GOT3 (cell line): ENCODE measurements at places on chromosomes 7 and 10.

DNA sequence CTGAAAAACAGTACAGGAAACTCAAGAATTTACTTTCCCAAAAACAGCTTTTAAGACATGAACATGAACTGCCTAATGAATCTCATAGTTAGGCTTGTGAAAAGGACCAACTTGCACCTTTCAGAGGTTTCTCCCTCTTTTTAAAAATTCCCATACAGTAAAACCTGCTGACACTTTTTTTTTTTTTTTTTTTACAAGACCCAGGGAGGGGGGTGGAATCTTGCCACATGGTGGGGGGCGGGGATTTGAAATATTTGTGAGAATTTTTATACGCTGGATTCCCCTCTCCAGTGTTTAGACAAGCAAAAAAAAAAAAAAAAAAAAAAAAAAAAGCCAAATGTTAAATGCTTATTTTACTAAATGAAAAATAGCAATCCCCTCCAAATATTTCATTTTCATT, 57.4 kb downstream of the HIBADH start:
- no peak for DNase-seq

GRCh38 chr10:119643306-119644204, 7.6 kb upstream of the BAG3 start:
- no peak for DNase-seq

DNA sequence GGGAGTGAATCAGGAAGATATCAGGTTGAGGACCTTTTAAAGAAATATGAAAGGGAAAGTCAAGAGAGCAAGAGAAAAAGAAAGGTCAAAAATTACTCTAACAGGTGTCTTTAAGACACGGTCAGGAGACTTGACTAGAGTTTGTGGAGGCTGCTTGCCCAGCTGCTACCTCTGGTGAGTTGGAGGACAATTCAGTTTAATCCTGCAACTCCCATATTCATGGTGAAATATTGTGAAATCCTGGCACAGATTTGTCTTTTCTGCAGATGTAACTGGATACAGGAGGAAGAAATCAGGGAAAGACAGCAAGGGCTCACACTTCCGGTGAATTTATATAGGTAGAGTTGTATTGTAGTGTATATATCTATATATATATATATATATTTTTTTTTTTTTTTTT, 93.5 kb downstream of the AKAP9 start:
- DNase-seq = no peak

- DNase-seq = no peak
Observed at GRCh38 chr10:118175148-118175547, 128.4 kb upstream of the RAB11FIP2 start.

GRCh38 chr7:85070967-85071628, 115.8 kb downstream of the SEMA3D start:
- DNase-seq = no peak

DNA sequence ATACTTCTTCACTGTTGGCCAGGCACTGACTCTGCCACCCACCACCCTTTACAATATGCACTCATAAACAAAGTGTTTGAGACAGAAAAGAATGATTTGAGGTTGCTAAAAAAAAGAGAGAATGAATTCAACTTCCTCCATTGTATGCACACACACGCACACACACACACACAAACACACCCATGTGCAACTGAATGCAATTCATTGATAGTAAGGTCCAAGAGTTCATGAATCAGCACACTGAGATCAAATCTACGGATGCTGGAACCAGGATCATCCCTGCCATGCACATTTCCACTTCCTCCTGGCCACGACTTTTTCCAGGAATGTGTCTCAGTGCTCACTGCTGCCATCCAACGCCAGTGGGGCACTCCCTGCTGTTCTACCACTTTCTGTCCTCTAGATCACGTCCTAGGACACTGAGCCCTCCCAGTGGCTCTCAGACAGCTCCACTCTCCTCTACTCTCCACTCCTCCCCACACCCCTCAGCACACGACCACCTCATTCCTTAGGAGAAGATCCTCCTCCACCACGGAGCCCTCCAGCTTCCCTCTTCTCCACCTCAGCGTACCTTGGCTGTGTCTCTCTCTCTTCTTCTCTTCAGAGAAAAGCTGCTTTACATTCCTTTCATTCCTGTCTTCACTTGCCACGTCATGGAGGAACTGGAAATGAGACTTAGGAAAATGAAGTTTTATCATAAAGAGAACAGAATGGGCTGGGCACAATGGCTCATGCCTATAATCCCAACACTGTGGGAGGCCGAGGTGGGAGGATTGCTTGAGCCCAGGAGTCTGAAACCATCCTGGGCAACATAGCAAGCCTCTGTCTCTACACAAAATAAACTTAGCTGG, 12.0 kb upstream of the TMEM213 start:
- DNase-seq = no peak

DNA sequence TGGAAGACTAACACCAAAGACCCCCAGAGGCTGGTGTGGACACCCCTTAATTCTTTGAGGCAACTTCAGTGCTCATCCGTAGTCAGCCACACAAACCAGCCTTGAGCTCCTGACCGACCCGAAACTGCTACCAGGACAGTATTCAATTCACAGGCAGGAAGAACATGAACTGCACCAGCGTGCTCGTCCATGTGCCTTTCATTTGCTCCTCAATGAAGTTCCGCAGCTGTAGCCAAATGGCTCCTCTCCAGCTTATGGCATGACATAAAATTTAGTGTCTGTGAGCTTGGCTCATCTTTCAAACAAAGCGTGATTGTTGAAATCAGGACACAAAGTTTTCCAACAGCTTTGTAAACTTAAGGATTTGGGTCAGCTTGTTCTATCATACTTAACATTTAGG, 144.1 kb upstream of the FAM171A1 start:
- no peak for DNase-seq

- DNase-seq = no peak
Observed at GRCh38 chr10:28661035-28661434, 16.3 kb upstream of the BAMBI start.
